CD14-positive monocyte (primary cell): ENCODE measurements at places on chromosomes 1 and 21.

DNA sequence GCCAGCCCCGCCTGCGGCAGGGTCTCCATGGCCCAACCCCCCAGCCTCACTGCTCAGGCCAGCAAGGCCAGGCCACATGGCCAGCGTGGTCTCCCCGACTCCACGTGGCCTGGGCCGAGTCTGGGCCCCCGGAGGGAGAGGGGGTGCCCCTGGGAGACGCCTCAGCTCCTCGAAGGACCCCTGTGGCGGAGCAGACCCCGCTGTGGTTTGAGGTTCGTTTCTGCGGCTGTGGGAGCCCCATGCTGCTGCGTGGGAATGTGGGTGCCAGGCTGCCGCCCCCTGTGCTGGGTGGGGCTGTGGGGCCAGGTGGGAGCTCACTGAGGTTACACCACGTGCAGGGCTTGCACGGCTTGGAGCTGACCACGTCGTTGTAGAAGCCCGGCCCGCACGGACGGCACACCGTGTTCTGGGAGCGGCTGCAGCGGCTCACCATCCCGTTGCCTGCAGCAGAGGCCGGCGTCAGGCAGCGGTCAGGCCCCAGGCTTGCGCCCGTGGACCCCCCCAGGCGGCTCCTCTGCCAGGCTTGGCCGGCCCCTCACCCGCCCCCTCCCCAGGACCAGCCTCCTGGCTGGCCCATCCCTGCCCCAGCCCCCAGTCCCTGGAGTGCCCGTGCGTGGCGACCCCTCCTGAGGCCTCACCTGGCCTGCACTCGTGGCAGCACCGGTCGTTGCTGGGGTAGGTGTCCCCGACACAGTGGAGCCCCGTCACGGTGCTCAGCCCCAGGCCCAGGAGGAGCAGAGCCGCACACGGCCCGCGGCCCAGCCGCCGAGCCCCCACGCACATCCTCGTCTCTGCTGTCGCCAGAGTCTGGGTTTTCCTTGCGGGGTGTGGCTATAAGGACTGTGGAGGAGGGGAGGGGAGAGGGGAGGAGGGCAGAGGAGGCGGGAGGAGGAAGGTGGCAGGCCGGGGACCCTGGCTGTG, at the start of gene TNFRSF4:
Gene TNFRSF4, minus strand, starts transcription at position 809 of the 921 bp plus-strand sequence. Its CDS starts 26 bp downstream, at position 783.
- DNase-seq: no peak

GRCh38 chr1:40784771-40785151, 1.2 kb downstream of the KCNQ4 start:
- no peak for DNase-seq

- no peak for DNase-seq
Measured at GRCh38 chr1:89254658-89255287, 17.9 kb downstream of the GBP5 start.

GRCh38 chr1:224058303-224058702, 55.6 kb upstream of the FBXO28 start:
- no peak for DNase-seq

DNA sequence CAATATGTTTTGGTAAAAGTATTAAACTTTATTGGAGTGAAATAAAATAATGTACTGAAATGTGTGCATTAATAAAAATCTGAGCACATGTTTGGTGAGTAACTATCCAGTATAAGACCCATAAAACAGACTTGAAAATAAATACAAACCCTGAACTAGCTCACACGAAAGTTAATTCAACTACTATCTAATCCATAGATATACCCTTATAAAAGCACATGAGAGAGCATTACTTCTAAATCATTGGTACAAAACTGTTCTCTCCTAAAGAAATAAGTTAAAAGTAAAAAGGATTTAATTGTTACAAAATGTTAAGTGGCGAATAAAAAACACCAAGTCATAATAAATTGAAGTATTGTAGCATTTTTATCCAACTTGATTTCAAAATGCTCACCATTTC, 295.6 kb downstream of the PTPRC start:
- DNase-seq: no peak

DNA sequence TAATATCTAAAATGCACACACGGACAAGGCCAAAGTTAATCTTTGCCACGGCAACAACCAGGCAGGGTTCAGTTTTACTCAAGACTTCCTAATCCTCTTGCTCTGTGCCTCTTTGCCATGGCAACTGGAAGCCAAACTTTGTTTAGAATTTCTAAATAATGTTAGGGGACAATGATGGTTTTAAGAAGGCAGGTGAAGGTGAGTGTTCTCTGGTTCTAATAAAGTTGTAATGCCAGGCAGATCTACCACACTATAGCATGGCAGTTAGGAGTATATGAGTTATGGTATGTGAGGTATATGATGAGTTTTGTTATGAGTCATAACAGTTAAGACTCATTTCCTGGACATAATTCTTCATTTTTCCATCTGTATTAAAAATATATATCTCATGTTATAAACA, 2.7 kb downstream of the PTPRC start:
- peak; percentile 66 for DNase-seq

- peak; percentile 14 for DNase-seq
Measured at GRCh38 chr1:154170547-154171222, 15.8 kb upstream of the NUP210L start.

DNA sequence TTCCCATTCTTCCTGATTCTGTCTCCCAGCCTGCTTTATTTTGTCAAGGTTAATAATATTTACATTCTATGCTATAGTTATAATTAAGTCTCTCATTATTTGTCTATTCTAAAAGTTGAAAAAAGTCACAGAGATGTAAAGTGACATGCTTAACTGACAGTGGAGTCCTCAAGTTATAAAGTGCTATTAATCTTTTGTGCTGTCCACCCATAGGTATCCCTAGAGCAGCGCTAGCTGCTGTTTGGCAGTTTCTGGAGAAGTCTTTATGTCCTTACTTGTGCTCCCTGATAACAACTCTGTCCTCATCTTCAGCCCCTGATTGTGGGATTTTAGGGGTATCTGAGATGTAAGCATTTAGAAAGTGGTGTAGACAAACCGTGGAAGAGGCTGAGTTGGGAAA, 13.1 kb downstream of the BACH1 start:
- no peak for DNase-seq

- no peak for DNase-seq
Measured at GRCh38 chr1:170296642-170297041, 150.9 kb downstream of the NTMT2 start.

- no peak for DNase-seq
Measured at GRCh38 chr1:119409731-119410130, 5.2 kb upstream of the HSD3B2 start.

DNA sequence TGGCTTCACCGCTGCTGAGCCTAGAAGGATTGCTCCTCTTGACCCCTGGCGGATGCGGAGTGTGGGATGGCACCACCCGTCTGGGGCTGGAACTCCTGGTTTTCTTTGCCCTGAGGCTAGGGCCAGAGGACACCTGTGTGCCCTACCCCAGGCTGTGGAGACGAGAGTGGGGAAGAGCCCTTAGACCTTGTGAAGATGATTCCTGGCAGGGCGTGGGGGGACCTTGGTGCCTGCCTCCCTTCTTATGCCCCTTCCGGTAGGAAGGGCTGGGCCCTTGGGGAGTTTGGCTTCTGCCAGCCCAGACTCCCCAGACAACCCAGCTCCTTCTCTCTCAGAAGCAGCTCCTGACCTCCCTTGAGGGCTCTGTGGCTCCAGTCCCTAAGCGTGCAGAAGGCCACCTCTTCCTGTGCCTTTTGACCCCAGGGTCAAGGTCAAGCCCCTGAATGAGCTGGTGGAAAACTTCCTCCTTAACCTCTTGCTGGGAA, 891 bp downstream of the RPS6KA1 start:
- DNase-seq: no peak

DNA sequence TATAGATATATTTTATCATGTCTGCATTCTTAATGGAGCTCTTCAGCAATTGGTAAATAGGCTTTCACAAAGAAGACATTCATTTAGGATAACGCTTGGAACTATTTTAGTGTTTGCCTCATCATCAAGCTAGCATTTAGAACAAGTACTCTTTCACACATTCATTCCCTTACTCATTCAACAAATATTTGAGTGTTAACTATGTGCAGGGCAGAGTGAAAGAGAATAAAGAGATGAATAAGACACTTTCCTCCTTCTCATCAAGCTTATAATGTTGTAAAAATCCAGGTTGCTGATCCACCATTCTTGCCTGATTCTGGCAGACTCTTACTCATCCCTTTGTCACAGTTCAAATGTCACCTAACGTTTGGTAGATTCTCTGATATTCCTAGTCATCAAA, 386.3 kb upstream of the BEND5 start:
- DNase-seq: no peak

GRCh38 chr1:235902677-235903542, 36.2 kb upstream of the LYST start:
- no peak for DNase-seq

DNA sequence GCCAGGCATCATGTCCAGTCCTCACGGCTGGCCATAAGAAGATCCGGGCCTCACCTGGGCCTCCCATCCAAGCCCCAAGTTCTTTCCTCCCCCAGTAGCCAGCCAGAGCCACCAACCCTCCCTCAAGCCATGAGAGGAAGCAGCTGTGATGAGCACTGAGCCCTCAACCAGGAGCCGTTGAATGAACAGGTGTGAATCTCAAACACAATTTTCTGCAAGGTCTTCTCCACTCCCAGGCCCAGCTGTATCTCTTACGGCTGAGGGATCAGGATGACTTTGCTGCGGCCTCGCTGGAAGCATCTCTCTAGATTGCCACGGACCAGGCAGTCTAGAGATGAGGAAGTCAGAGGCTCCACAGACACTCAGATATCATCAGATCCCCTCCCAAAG, 9.8 kb upstream of the CLDN14 start:
- no peak for DNase-seq

DNA sequence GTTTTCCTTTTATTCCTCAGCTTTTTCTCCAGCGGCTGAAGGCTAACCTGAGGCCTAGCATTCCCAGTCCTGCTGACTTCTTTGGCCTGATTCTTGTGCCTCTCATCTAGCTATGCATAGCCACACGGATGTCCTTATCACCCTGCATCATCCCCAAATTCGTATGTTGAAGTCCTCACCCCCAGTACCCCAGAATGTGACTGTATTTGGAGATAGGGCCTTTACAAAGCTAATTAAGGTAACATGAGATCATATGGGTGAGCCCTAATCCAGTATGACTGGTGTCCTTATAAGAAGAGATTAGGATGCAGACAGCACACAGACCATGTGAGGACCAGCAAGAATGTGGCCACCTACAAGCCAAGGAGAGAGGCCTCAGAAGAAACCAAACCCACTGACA, 44.6 kb downstream of the CDCP2 start:
- DNase-seq: no peak

DNA sequence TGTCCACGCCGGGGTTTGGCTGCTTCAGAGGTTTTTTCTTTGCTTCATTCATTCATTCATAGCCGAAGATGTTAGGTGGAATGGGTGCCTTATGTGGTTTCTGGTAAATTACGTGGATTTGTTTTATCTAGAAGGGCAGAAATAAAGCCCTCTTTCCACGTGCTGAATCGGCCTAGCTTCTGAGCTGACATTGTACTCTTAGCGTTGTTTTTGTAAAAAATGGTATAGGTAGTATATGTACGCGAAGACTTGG, 1.5 kb downstream of the GALNT2 start:
- no peak for DNase-seq

DNA sequence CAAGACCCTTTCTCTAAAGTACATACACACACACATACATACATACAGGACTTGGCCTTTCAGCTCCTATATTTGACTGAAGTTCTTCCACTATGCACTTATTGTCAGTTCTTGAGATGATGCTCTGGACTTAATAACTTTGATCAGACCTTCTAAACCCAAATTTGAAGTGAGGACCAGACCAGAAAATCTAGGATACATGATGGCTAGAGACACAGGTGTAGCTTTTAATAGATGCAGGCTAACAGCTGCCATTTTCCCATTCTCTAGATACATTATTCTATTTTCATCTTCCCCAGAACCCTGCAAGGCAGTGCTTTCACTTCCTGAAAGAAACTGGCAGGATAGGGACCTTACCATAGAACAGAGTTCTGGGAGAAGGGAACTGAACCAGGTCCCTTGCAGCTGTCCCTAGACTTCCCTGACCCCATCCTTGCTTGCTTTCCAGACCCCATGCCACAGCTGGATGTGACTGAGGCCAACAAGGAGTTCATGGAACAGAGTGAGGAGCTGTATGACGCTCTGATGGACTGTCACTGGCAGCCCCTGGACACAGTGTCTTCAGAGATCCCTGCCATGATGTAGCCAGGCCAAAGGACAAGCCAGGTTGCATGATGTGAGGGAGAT, 14.9 kb upstream of the RAB42 start:
- DNase-seq: no peak

- peak; percentile 82 for DNase-seq
Measured at GRCh38 chr1:86429835-86430234, 5.9 kb downstream of the CLCA2 start.

DNA sequence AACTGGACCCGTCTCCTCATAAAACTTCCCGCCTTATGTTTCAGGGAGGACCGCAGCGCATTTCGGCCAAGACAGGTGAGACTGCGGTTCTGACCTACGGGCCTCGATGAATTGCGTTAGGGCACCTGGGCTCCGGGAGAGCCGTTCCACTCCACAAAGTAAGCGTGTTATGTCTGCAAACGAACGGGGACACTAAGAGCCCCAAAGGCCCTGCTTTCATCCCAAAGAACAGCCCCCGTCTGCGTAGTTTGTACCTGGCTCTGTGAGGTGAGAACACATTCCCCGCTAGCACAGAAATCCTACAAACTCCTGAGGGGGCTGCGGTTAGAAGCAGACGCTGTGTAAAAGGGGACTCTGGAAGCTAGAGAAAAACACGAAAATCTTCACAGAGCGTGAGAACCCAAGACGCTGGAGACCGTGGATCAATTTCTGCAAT, 41.6 kb upstream of the PPIAL4F start:
- DNase-seq: no peak

DNA sequence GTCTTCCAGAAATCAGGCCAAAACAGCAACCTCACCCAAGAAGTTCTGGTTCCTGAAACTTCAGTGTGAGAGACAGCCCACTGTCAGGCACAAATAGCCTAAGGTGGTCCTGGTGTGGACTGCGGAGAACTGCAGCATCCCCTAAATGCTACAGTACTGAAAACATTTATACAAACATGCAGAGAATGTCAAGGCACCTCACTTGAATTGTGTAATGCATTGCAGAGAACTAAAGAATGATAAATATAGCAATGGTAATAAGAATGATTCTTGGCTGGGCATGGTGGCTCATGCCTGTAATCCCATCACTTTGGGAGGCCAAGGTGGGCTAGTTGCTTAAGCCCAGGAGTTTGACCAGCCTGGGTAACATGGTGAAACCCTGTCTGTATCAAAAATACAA, 138.6 kb downstream of the TIAM1 start:
- DNase-seq: no peak

DNA sequence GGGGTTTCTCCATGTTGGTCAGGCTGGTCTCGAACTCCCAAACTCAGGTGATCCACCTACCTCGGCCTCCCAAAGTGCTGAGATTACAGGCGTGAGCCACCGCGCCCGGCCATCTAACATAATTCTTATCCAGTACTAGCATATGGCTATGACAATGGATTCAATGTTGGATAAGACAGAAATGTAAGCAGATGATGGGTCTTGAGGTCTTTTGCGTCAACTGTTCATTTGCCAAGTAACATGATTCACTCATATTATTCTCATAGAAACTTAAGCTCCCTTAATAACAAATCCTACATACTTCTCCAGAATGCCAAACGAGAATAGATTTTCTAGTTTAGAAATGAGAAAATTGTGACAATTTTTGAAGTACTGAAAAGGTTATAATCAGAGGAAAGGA, 170.3 kb downstream of the RGS7 start:
- DNase-seq: no peak

- DNase-seq: peak; percentile 75
Measured at GRCh38 chr1:160646711-160647328, at the start of gene SLAMF1. TSS of gene SLAMF1 (minus strand) at chr1:160647044. CDS start at chr1:160646945, 99 bp downstream.
